T1000 (cell line): ENCODE measurements at places on chromosomes 3 and 15.

- DNase-seq: no peak
These were observed 13.8 kb upstream of the STARD5 start for GRCh38 chr15:81337713-81338157.

- DNase-seq: no peak
These were observed 1.0 kb downstream of the TASOR start for GRCh38 chr3:56681984-56682461.

- DNase-seq: no peak
These were observed 79.6 kb downstream of the MLH1 start for GRCh38 chr3:37072892-37073291.

DNA sequence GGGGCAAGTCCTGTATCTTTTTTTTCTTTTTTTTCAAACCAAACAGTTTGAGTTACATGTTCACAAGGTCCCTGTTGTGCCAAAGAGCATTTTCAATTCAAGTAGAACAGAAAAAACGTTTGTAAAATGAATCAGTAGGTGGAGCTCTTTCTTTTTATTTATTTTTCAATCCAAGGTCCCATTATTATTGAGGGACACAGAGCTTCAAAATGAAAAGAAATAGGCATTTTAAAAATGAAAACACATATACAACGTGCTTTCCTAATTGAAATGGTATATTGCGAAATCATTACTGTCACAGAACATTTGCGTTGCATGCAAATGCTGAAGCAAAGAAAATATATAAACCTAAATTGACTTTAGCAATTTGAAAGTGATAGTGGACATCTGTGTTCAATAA lies 711.0 kb downstream of the MECOM start:
- no peak for DNase-seq

DNA sequence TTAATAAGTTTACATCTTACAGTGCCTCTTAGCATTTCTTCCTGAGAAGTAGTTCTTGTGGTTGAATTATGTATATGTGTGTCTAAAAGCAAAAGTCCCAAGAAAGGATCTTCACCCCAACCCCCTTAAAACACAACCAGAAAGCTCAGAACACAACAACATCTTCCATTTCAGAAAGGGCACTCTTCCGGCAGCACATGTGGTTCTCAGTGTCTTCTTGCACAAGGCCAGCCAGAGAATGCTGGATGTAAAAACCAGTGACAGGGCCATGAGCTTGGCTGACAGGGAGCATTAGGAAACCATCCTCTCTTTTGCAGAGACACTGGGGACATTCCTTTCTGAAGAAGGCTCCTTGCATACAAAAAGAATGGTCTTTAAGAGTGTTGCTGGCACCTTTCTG lies 45.0 kb downstream of the EEFSEC start:
- no peak for DNase-seq

DNA sequence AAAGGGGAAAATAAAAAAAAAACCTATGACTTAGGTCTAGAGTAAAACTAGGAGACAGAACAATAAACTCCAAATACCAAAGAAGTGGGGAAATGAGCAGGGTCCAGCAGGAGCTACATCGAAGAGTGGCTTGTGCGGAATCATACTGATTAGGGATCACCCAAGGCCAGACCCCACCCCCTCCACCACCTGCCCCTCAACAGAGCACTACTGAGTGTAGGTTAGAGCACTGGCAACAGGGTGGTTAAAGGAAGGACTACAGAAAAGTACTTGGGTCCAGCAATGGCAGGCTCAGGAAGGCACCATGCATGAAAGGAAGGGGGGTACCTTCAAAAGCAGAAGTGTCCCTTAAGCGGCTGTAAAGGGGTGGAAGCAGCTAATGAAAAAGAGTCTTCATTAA lies 96.2 kb downstream of the UBE3A start:
- DNase-seq: no peak

GRCh38 chr3:188888321-188889053 lies 283.3 kb upstream of the TPRG1 start:
- no peak for DNase-seq

DNA sequence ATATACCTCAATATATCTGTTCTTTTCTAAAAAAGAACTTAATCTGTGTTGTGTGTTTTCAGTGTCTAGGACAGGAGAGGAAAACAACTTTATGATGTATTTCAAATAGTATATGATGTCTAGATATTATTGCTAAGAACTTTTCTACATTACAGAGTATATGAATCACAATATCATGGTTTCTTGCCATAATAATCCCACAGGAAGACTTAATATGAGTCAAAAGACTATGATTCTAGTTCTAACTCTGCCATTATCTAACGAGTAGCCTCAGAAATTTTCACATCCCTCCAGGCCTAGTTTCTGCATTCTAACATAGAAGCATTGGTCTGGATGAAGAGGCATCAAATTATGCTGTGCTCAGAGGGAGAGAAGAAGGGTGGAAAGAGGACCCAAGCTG lies 107.7 kb upstream of the SPRED1 start:
- no peak for DNase-seq

- DNase-seq: no peak
These were observed 10.8 kb downstream of the THRB start for GRCh38 chr3:24483873-24484272.

- no peak for DNase-seq
These were observed 72.2 kb downstream of the KLF13 start for GRCh38 chr15:31398677-31399301.

DNA sequence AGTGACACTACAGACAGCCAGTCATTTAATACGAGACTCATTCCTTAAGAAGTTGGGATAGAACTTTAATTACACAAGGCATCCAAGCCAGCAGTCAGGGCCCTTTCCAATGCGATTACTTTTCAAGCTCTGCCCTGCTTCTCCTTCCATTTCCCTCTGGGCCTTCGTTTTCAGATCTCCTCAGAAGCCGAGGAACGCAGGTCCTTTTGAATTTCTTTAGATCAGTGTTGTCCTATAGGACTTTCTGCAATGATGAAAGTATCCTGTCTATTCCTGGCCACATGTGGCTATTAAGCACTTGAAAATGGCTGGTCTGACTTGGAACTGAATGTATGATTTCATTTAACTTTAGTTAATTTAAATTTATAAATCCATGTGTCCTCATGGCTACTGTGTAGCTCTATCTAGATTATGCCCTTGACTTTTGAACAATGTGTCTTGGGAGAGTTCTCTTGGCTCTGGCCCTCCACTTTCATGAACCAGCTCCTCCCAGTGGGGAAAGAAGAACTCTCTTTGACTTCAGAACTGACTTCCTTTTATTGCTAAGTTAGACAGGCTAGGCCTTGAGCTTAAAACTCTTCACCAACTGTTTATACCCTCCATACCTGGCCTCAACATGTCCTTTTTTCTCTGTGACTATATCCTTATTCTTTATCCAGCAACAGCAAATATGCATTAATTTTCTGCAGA lies 22.6 kb downstream of the TGFBR2 start:
- no peak for DNase-seq

GRCh38 chr3:11829416-11829815 lies 17.3 kb downstream of the TAMM41 start:
- no peak for DNase-seq
